ENCODE measurements at places on chromosomes 3 and 15.
A peak's percentile ranks its signal among the peaks of the same experiment; 100 is the strongest.

DNA sequence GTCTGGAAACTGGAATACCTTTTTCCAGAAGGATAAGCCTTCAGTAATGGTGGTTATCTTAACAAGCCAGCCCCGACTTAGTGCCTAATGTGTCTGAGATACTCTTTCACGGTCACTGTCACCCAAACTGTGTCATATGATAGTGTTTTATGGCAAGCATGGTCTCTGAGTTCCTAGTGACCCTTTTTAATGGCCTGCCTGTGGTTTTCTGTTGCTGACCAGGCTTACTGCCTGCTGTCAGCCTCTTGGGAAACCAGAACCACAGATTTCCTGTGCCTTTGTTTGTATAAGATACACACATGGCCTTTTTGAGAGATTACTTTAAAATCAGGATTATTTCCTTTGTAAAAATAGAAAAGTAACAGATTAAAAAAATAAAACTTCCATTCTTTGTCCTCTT, 22.4 kb downstream of the HPS3 start:
- no peak for DNase-seq

DNA sequence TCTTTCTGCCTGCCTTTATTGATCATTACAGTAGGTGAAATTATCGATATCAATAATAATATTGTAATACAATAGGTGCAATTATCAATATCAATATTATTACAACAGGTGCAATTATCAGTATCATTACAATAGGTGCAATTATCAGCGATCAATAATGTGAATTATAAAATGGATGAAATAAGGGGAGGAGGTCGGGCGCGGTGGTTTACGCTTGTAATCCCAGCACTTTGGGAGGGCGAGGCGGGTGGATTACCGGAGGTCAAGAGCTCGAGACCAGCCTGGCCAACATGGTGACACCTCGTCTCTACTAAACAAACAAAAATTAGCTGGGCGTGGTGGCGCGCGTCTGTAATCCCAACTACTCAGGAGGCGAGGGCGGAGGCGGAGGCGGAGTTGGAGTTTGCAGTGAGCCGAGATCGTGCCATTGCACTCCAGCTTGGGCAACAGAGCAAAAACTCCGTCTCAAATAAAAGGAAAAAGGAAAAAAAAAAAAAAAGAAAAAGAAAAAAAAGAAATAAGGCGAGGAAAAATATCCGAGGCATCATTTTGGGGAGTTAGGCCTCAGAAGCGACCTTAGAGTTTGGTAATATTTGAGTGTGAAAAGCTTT, 611 bp upstream of the BNIP2 start:
- DNase-seq: peak; percentile 91

DNA sequence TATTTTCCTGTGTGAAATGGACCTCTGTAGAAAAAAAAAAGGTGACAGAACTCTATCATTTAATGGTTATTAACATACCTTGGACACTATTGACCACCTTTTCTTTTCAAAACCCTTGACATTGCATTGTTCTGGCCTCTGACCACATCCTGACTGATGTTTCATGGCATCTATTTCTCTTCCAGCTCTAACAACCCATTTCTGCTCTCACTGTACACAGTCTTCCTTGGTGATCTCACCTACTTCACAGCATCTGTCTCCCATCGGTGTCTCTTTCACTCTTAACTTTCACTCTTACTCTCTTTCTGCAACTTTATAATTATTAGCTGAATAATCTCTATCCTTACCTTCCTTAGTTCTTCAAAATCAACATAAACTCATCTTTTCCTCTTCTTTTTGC, 217.4 kb upstream of the CD96 start:
- no peak for DNase-seq

DNA sequence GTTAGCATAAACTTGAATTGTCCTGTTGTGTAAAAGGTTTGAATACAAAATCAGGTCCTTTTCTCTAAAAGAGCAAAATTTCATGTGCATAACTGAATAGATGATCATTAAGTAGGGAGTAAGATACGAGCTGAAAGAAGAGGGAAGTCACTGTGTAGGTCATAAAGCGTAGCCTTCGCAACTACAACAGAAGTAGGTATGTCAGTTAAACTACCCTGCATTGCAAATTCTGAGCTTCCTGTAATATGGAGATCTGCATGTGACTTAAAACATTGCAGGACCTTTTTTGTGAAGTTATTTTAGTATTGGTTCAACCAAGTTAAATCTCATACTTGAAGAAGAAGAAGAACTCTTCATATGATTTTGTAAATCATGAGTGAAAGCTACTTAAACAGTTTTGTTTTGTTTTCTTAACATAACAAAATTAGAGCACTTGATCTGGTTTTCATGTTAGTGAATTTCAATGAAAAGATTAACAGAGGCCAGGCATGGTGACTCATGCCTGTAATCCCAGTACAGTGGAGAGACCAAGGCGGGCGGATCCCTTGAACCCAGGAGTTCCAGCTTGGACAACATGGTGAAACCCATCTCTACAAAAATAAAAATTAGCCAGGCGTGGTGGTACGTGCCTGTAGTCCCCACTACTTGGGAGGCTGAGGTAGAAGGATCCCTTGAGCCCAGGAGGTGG, 26.4 kb downstream of the ARMC8 start:
- no peak for DNase-seq

DNA sequence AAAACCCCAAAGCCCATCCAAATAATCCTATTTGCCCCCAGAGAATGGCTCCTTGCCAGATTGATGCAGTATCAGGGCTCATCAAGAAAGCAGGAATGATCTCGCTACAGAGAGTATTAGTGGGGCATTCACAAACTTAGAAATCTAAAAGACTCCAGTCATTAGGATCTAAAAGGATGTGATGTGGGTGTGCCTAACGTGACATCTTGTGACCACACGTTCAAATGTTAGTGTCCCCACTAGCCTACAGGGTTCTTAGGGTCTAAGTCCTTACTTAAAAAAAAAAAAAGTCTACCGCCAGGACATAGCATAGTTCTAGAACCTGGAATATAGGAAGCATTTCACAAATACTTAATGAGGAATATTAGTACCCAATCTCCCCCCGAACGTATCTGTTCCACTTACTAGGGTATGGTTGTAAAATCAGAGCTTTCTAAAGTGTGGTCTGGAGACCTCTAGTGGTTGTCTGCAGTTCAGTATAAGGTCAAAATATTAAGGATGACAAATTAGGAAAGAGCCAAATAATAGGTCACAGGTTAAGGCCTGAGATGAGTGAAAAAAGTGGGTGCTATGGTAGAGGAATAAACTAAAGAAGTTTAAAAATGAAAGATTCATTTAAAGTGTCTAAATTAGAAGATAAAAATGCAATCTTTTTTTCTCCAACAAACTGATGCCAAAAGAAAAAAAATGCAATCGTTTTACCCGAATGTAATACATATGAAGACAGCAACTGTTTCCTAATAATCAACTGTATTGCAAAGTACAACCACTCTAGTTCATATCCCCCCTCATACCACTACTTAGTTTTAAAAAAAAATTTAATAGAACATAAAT, 4.2 kb upstream of the CHRM5 start:
- DNase-seq: no peak

DNA sequence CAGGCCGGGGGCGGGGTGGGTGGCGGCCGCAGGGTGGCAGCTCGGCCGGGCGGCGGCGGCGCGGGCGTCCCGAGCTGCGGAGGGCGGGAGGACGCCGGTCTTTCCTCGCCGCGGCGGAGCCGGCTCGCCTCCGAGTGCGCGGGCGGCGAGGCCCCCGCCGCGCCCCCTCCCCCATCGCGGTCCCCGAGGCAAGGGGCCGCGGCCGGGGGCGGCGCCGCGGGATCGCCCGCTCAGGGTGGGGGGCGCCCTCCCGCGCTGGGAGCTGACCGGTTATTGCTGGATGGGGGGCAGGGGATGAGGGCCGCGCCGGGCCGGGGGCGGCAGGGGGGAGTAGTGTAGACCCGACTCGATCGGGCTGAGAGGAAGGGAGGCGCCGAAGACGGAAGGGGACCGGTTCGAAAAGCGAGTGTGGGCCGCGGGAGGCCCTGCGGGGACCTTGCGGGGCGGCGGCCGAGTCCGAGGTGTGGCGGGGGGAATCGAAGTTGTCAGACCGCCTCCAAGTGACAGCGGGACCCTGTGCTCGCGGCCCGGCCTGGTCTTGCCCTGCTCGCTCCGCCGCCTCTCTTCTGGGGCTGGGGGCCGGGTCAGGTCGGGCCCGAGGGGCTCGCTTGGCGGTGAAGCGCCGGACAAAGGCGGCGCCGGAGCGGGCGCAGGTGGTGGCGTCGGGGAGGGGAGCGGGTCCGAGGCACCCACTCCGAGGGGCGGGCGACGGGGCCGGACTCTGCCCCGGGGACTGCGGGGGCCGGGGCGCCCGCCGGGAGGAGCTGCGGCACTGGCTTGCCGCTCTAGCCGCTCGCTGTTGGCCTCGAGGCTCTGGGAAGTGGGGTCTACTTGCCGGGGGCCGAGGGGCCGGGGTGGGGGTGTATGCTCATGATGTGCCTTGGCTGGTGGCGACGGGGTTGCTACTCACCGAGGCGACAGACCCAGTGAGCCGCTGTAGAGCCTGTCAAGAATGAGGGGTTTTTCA, 1.1 kb downstream of the BAHD1 start:
- DNase-seq: no peak

DNA sequence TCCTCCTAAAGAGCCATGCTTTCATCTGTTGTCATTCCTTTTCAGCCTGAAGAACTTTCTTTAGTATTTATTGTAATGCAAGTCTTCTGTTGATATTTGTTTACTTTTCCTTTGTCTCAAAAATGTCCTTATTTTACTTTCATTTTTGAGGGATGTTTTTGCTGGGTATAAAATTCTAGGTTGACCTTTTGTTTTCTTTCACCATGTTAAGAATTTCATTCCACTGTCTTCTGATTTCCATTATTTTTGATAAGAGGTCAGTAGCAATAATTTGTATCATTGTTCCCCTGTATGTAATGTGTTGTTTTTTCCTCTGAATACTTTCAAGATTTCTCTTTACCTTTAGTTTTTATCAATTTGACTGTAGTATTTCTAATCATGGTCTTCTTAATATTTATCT, 91.1 kb downstream of the RSRC1 start:
- no peak for DNase-seq
